ENCODE measurements at places on chromosomes 1 and 21. TPM values are rescaled to one million over a fixed set of nuclear protein-coding genes. Genes with fewer than 3 reads are reported as not detected.

The KRTAP21-3 gene
- not detected for total RNA-seq

The B3GALT5 gene
- not detected for total RNA-seq

The DHDDS gene
- 69.1 TPM for total RNA-seq

The KRTAP13-2 gene
- not detected for total RNA-seq

Data from fibroblast of villous mesenchyme (primary cell).